ENCODE measurements at places on chromosomes 16 and 17.

- DNase-seq = no peak
These were observed 9.7 kb upstream of the CIAO3 start for GRCh38 chr16:750485-750884.

GRCh38 chr16:86577314-86577971 is 906 bp upstream of the FOXL1 start:
- DNase-seq = no peak

GRCh38 chr17:75244133-75244866 is 17.1 kb downstream of the GGA3 start:
- DNase-seq = no peak

- DNase-seq = no peak
These were observed 491.3 kb upstream of the HSBP1 start for GRCh38 chr16:83316458-83316857.

DNA sequence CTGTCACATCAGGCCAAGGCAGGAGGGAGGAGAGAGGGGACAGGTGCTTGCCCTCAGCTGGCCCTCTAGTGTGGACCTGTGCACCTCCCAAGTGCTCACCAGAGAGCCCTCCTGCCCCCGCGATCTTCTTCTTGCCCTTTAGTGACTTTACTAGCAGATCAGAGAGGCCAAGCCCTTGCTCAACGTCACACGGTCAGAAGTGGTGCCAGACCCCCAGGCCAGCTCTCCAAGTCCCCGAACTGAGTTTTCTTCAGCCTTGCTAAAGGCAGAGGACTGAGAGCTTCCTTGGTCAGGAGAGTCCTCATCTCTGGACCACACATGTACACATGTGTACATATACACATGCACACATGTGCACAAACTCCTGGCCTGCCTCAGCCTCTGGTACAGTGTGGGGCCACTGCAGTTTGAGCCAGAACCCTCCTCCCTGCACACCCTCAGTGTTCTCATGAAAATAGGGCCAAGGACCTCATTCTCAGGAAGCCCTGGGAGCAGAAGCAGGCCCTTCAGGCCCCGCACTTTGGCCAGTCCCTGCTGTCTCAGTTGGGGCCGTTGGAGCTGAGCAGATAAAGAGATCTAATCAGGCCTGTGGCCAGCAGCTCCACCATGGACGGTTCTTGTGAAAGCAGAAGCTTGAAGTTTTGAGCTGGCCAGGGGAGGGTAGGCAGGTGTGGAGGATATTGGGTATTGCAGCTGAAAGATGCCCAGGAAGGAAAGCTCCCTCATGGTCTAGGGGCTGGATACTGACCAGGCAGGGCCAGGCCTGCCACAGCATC is 7.4 kb upstream of the EPX start:
- no peak for DNase-seq

GRCh38 chr17:43015579-43015978 is 6.6 kb downstream of the VAT1 start:
- no peak for DNase-seq

GRCh38 chr17:17119106-17119505 is 76.8 kb downstream of the MPRIP start:
- no peak for DNase-seq

GRCh38 chr17:48995974-48996721 is 1.0 kb upstream of the IGF2BP1 start:
- DNase-seq = no peak

DNA sequence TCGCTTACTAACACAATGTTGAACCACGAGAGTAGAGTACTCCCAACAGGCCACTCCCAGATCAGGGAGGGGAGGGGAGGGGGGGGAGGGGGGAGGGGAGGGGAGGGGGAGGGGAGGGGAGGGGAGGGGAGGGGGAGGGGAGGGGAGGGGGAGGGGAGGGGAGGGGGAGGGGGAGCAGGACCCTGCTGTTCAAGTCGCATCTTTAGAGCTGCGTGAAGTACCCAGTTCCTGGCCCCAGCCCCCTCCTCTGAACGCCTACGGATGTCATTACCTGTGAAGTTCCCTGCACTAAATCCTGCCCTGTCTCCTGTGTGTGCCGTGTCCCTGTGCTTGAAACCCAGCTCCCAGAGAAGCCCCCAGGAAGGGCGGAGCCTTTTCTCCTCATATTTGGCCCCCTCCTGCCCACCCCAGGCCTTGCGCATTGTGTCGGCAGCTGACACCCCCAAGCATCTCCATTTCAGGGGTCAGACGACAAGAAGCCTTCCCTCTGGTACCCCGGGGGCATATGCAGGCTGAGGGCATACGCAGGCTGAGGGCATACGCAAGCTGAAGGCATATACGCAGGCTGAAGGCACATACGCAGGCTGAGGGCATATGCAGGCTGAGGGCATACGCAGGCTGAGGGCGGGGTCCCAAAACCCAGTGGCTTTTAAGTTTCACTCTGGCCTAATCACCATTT is 330.2 kb downstream of the C16orf95 start:
- no peak for DNase-seq

- DNase-seq = no peak
These were observed 22.6 kb upstream of the ANKFN1 start for GRCh38 chr17:56130631-56131030.

DNA sequence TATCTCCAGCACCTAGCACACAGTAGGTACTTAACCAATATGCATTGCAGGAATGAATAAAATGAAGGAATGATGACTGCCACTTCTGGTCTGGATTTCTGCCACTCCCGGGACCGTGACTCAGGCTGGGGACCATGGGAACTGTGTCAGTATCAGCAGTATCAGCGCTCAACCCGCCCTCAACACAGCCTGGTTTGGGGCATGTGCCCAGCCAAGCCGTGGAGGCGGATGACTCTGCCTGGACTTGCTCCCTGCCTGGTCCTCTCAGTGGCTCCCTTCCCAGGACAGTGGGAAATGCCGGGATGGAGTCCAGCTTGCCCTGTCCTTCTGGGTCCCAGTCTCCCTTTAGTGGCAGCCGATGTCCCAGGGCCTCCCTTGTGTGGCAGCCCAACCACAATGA is 55.1 kb downstream of the SRCIN1 start:
- DNase-seq = no peak

GRCh38 chr16:54062361-54063278 is 224.0 kb downstream of the IRX3 start:
- no peak for DNase-seq

- no peak for DNase-seq
These were observed 13.6 kb downstream of the HSD11B2 start for GRCh38 chr16:67444259-67445125.

DNA sequence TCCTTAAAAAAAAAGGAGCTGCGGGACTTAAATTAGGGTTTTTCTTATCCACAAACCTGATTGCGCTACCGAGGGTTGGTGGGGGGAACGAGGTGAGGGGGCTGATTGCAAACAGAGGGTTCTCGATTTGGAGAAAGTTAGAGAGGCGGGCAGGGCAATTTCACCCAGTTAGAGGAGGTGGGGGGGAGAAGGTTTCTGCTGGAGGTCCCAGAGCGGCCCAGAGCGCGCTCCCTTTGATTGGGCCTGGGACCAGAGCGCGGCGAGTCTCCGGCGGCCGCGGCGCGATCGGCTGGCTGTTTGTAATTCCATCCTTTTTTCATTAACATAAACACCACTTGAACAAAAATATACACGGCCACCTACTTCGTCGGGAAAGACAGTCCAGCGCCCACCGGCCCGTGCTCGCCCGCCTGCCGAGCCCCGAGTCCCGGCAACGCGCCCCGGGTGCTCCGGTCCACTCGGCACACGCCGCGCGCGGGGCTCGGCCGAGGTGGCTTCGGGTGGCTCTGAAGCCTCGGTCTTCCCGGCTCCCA is 13.3 kb upstream of the FOXF1 start:
- no peak for DNase-seq
